ENCODE measurements at places on chromosomes 7 and 10. TPM values are rescaled to one million over a fixed set of nuclear protein-coding genes. Genes with fewer than 3 reads are reported as not detected.

- H3K4me3 ChIP-seq = no peak overlapping the region
- H3K27me3 ChIP-seq = no peaks in the 10 kb centered on the region
- peaks cover 10% of the 10 kb centered on the region for H3K4me1 ChIP-seq
Observed at GRCh38 chr10:101466016-101466912, 112.3 kb downstream of the BTRC start.

The GPR15LG gene
- total RNA-seq = not detected

DNA sequence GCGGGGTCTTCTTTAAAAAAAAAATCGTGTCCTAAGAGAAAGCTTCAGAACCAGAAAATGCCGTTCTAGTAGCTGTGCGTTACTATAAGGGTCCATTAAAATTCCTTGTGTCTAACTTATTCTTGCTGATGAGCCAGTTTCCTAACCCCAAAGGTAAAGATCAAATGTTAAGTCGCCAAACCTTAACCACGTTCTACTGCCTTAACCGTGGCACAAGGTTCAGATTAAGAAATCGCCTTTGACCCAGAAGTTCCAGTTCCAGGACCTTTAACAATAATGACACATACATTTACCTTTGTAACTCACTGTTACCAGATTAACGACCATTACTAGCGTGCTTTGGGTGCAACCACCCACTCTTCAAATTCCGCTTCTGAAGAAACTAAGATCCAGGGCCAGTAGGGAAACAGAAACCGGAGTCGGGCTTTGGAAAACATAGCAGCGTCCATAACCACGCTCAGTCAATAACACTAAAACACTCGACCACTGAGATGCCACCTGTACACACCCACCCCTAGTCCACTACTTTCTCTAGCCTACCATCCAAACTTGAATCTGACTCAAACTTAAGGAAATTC is 620 bp downstream of the BET1 start:
- H3K27me3 ChIP-seq = peaks cover 19% of the 10 kb centered on the region
- no peak for DNase-seq
- H3K4me3 ChIP-seq = peak overlapping the region; percentile 100
- peaks cover 24% of the 10 kb centered on the region for H3K4me1 ChIP-seq

The INHBA gene
- total RNA-seq = 51.4 TPM
